ENCODE measurements at places on chromosomes 7 and 10.

- DNase-seq: peak; percentile 68
Measured at GRCh38 chr7:6012355-6013104, 3.5 kb downstream of the AIMP2 start.

DNA sequence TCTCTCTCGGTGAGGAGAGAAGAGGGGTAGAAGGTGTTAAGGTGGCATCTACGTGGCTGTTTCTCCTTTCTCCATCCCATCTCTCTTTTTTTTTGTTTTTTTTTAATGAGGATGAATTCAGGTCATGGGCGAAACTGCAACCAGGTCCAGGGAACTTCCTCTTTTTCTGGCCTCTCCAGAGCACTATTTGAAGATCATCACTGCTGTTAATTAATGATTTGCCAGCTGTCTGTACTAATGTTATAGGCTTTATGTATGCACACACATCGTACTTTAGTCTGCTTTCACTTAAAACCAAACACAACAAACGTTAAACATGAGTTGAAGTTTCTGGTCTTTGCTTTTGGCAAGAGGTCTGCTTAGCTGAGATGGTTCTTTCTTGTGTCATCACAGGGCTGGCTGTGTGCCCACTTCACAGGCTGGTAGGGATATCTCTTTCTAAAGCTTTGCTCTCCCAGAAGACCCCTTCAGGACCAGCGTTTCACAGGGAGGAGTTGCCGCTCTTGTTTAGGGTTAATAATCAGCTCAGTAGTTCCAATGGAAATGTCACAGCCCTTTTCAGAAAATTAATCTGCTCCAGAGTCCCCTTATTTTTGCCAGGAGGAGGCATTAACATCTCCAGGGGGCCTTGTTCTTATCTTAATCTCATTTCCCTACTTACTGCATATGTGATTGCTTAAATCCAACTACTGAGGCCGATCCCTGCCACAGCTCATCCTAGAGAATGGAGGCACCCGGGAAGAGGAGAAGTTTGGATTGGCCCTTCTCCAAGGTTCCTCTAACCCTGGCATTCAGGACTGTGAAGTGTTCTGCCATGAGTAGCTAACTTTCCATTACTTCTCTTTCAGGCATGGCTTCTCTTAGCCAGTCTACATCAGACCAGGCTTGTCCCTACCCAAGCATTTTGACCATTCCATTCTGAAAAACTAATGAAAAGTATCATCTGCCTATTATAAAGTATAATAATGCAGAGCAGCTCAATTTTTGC lies 273.9 kb upstream of the NFE2L3 start:
- DNase-seq: no peak

DNA sequence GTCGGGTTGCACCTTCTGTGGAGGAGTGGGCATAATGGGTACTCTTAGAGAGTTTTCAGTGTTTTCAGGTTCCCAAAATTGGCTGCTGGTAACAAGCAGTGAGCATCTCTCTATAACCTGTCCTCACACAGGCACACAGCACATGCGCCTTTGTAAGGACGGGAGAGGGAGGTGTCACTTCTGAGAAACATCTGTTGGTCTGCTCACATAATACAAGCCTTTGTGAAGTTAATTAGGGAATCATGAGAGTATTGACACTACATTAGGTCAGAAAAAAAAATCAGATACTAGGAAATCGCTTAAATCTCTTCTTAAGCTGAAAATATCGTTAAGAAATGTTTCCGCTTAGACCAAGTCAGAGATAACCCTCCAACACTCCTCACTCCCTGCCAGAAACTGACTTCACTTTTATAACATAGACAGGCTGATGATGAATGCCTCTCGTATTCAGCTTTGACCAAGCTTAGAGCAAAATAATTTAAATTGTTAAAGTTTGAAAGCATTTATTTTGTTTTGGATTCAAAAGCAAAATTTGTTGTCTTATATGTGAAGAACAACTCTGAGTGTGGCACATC lies 769.7 kb downstream of the TNS3 start:
- DNase-seq: peak; percentile 14

GRCh38 chr7:118771672-118772071 lies 547.2 kb downstream of the ANKRD7 start:
- DNase-seq: no peak

Data from cardiac fibroblast (primary cell).